Aorta (tissue), 5 donors: ENCODE measurements at places on chromosomes 5 and 9. TPM values are rescaled to one million over a fixed set of nuclear protein-coding genes. Genes with fewer than 3 reads are reported as not detected.
A peak's percentile ranks its signal among the peaks of the same experiment; 100 is the strongest.

- peak; percentile 66 for DNase-seq
Observed at GRCh38 chr5:138725153-138725817, 27.9 kb upstream of the CTNNA1 start.

GRCh38 chr9:122202111-122202510 is 26.6 kb downstream of the LHX6 start:
- DNase-seq: peak; percentile 17

GRCh38 chr5:71483355-71483754 is 27.9 kb downstream of the BDP1 start:
- no peak for DNase-seq

GRCh38 chr5:39167141-39167971 is 52.0 kb downstream of the FYB1 start:
- no peak for DNase-seq

DNA sequence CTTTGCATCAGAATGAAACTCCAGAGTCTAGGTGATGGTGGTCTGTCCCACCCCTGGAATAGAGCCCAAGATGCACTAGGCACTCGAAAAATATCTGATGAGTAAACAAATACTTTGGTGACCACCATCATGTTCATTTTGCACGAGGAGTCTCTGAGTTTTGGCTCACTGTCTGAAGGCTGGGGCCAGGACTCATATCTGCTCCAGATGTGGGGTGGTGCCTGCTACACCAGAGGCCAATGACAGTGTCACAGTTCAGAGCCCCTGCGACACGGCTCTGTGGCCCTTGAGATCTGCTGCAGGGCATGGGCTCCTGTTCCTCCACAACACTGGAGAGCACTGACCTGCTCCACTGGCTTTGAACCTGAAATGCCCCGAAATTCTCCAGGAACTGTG is 164.6 kb downstream of the ROR2 start:
- DNase-seq: no peak

DNA sequence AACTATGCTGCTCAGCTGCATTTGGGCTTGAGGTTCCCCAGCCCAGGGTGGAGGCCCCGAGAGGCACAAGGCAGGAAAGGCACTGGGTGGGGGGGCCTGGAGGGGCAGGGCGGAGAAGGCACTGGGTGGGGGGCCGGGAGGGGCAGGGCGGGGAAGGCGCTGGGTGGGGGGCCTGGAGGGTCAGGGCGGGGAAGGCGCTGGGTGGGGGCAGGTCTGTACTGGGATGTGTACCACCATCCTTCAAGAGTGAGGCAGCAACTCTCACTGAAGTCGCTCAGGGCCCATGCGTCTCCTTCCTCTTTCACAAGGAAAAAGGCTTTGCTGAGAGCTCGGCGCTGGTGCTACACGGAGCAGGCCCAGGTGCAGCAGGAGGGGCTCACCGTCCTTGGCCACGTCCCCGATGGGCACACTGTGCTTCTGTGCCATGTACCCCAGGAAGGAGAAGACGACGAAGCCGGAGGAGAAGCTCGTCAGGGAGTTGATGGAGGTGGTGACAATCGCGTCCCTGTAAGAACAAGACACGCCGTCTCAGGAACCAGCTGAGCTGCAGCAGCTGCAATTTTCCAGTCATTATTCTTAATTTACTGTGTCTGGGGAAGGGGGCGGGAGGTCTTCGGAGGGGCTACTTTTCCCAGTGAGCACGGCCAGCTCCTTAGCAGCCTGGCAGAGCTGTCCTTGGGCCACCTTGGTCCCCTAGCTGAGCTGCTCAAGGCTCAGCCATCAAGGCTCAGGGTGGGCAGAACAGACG is 30.8 kb downstream of the SLC6A3 start:
- peak; percentile 67 for DNase-seq

GRCh38 chr9:109122726-109123621 is 3.2 kb upstream of the TMEM245 start:
- no peak for DNase-seq

GRCh38 chr5:58649716-58650115 is 66.8 kb downstream of the RAB3C start:
- no peak for DNase-seq

ORM1 gene
- not detected for total RNA-seq

MORN5 gene
- total RNA-seq: not detected
